HS-27A (cell line): ENCODE measurements at places on chromosomes 12 and 14.

DNA sequence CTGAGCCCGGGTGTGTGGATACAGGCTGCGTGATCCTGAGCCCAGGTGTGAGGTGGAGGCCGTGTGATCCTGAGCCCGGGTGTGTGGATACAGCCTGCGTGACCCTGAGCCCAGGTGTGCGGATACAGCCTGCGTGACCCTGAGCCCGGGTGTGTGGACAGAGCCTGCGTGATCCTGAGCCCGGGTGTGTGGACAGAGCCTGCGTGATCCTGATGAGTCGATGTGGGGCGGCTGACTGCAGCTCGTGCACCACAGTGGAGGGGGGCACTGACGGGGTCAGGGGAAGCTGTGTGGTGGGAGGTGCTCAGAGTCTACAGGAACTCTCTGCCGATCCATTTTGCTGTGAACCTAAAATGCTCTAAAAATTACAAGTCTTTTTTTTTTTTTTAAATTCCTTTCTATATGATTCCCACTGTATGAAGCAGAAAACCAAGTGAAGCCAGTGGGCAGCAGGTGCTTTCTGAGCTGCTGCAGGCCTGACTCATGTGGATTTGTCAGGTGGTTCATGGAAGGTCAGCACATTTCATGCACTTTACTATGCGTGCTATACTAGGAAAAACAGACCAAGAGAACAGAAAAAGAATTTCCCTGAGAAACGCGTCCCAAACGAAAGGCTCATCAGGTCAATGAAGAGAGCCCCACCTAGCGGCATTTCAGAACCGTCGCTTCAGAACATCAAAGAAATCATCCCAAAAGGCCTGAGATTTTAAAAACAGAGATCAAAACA lies 19.3 kb downstream of the BRF1 start:
- no peak for DNase-seq

DNA sequence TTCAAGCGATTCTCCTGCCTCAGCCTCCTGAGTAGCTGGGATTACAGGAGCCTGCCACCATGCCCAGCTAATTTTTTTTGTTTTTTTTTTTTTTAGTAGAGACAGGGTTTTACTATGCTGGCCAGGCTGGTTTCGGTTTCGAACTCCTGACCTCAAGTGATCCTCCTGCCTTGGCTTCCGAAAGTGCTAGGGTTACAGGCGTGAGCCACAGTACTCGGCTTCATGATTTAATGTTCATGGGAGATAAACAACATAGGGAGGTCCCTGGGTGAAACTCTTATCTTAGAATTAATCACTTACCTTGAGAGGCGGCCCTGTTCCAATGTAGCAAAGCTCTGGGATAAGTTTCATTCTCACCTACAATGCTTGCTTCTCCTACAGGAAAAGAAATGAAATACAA lies 48.3 kb downstream of the SEL1L start:
- no peak for DNase-seq

GRCh38 chr12:22677781-22678574 lies 53.0 kb downstream of the ETNK1 start:
- DNase-seq, result no peak

- DNase-seq, result no peak
Measured at GRCh38 chr12:49562233-49562632, 5.7 kb downstream of the MCRS1 start.

GRCh38 chr12:26179826-26180225 lies 15.5 kb upstream of the SSPN start:
- no peak for DNase-seq

GRCh38 chr14:58152014-58152857 lies at the start of gene ARMH4:
ARMH4 (minus strand) TSS chr14:58152213; CDS start chr14:58139358, 12,855 bp downstream.
- DNase-seq, result no peak

DNA sequence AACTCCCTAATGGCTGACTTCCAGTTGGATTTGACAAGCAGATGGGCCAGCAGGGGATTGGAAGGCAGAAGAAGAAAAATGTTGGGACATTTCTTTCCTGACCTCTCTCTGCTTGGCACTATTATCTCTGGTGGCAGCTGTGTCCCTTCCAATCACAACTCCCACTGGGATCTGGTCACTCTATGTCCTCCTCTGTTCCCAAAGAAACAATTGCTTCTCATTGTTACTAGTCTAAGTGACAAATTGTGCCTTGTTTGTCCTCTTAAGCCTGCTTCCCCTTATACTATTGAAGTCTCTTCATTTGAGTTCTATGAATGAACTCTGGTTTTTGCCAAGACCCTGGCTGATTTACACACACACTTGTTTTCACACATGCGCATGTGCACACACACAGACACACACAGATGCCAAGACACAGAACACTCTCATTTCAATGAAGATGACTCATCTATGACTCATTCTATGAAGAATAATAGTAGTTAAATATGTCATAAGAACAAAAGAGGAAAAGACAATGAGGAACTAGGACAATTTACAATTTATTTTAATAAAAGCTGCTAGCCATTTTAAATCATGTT lies 83.0 kb upstream of the FAR2 start:
- peak; percentile 47 for DNase-seq

- DNase-seq, result no peak
Measured at GRCh38 chr14:101127224-101127623, 223.7 kb upstream of the RTL1 start.

GRCh38 chr14:99930420-99931274 lies 134.6 kb upstream of the EVL start:
- no peak for DNase-seq

DNA sequence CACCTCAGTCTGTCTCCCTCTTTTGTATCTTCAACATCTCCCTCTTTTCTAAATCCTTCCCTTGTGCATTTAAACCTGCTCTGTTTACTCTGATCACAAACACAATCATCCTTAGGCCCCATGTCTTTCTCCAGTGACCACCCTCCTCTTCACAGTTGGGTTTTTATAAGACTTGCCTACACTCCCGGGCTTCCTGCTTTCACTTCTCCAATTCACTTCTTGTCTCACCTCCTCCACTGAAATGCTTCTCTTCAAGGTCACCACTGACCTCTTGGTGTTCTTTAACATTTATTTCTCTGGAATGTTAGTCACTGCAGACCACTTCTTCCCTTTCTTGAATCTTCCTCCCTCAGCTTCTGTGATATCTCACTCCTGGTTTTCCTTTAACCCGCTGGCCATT lies 8.7 kb upstream of the SMCO2 start:
- DNase-seq, result no peak

DNA sequence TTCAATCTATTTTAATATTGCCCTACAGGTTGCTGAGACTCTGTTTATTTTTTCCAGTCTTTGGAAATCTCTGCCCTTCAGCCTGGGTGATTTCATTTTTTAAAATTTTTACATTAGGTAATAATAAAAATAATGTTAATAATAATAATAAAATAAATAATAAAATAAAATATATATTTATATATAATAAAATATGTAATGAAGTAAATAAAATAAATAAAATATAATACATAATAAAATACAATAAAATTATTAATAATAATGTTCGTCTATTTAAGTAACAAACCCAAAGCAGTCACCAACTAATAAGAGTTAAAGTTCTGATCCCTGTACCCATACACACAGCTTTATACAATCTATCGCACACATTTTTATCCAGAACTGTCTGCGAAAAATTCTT lies 130.5 kb downstream of the SEC23A start:
- no peak for DNase-seq

DNA sequence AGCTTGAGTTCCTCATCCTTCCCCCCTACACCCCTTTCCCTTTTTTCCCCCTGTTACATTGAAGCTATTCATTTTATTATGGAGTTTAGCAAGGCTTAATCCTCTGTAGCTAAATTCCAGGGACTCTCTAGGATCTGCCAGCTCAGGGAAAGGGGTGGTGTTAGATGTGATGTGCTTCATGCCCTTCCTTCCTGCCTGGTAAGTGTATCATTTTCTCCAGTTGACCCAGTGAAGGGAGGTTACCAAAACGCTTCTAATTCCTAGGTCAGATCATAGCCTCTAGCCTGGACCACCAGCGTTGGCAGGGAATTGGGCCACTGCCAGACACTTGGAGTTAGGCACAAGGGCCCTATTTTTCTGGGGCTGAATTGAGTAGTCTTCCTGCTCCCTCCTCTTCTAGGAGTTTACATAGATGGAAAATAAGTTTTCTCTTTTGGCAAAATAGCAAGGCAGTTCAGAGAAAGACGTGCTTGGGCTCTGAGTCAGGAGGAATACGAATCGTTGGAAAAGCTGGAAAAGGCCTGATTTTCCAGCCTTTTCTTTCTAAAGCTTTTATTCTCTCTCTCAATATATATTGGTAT lies 88.3 kb downstream of the NPAS3 start:
- no peak for DNase-seq
